ENCODE measurements at places on chromosomes 16 and 17. TPM values are rescaled to one million over a fixed set of nuclear protein-coding genes. Genes with fewer than 3 reads are reported as not detected.

TLCD1 gene
- 36.5 TPM for total RNA-seq

NDEL1 gene
- total RNA-seq: 57.1 TPM

EPN2 gene
- 9.0 TPM for total RNA-seq

ZNF646 gene
- total RNA-seq: 23.4 TPM

MYH11 gene
- not detected for total RNA-seq

PLCG2 gene
- total RNA-seq: 14.2 TPM

- peak; percentile 40 for DNase-seq
Measured at GRCh38 chr16:68229431-68230175, 6.3 kb downstream of the ESRP2 start.

GRCh38 chr16:27754788-27755690 is 205.1 kb downstream of the KATNIP start:
- no peak for DNase-seq

- DNase-seq: no peak
Measured at GRCh38 chr16:23506606-23506994, 3.7 kb downstream of the GGA2 start.

DNA sequence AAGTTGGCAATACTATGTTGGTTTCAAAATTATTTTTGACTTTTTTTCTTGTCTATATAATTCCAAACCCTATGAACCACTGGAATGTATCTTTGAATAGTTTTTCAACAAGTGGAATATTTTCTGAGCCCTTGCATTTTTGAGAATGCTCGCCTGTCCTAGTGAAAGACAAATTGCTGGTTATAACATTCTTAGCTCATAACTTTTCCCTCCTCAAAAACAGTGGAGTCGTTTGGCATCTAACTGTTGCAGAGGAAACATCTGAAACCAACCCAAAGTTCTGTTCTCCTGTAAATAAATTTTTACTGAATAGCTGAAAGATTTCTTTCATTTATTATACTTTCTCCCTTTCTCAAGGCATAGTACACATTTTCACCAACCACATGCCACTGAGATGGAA is 11.3 kb upstream of the COX10 start:
- no peak for DNase-seq

- DNase-seq: no peak
Measured at GRCh38 chr17:64390044-64390443, 616 bp downstream of the PECAM1 start.

GRCh38 chr17:27601069-27601974 is 29.7 kb upstream of the LGALS9 start:
- DNase-seq: peak; percentile 79
